Activated naive CD4-positive, alpha-beta T cell treated with anti-CD3 and anti-CD28 coated beads, Interleukin-2, amount 10 ng/mL, durations not matched to agents 7 days and 5 days (primary cell): ENCODE measurements at places on chromosomes 5 and 9.
A peak's percentile ranks its signal among the peaks of the same experiment; 100 is the strongest.

- DNase-seq = no peak
These were observed 53.6 kb upstream of the CDH18 start for GRCh38 chr5:20041326-20042274.

DNA sequence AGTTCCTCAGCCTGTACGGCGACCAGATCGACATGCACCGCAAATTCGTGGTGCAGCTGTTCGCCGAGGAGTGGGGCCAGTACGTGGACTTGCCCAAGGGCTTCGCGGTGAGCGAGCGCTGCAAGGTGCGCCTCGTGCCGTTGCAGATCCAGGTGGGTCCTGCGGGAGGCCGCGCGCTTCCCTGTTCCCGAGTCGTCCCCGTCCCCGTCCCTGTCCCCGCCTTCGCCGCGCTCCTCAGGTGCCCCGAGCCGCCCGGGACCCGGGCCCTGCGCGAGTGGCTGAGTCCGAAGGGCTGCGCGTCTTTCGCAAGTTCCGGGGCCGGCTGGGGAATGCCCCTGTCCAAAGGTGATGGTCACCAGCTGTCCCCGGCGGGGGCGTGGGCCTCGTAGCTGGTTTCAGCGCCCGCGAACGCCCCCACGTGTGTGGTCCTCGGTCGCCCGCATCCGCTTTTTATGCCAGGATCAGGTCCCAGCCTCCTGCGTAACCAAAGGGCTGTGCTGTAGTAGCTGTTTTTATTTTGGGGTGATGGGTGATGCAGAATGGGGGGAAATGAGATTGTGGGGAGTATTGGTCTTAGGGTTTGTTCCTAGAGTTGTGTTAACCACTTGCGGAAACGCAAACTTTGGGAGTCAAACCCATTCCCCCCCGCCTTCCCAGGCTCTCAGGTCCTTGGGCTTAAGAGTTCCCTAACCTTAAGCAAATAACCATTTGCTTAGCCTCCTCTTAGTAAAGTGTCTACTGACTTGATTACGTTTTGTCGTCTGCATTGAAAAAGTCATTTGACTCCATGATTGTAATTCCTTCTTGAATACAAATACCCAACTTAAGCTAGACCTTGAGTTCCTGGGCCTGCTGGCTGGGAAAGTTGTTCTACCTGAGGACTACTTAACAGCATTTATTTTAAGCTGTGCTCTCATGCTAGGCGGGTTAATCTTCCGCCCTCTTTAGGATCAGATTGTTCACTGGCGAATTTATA lies 663 bp downstream of the ISOC1 start:
- DNase-seq = peak; percentile 69

DNA sequence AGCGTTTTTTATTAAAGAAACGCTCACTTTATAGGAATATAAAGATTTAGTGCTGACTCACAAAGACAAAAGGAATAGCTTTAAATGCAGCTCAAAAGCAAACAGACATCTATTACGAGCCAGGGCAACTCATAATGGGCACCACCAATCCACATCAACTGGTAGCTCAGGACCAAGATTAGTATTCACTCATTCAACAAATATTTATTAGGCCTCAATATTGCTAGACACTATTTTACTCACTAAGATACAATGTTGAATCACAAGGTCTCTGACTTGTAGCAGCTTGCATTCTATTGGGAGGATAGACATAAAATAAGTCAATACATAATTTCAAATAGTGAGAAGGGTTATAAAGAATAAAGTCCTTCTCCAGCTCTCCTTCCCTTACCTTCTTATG lies 8.0 kb upstream of the MAN2A1 start:
- DNase-seq = no peak

- DNase-seq = no peak
These were observed 91.9 kb downstream of the MARCHF3 start for GRCh38 chr5:126938466-126938865.

GRCh38 chr5:80246001-80246758 lies 9.7 kb downstream of the SERINC5 start:
- DNase-seq = no peak
